ENCODE measurements at places on chromosomes 2 and 18.
A peak's percentile ranks its signal among the peaks of the same experiment; 100 is the strongest.

GRCh38 chr18:29154196-29154757, 977.3 kb upstream of the CDH2 start:
- peak; percentile 54 for DNase-seq

GRCh38 chr2:47561906-47562305, 158.9 kb downstream of the MSH2 start:
- no peak for DNase-seq

GRCh38 chr18:50341443-50341842, 33.4 kb upstream of the SKA1 start:
- DNase-seq: no peak

- DNase-seq: peak; percentile 34
Observed at GRCh38 chr2:96202152-96202854, 6.3 kb downstream of the STARD7 start.

DNA sequence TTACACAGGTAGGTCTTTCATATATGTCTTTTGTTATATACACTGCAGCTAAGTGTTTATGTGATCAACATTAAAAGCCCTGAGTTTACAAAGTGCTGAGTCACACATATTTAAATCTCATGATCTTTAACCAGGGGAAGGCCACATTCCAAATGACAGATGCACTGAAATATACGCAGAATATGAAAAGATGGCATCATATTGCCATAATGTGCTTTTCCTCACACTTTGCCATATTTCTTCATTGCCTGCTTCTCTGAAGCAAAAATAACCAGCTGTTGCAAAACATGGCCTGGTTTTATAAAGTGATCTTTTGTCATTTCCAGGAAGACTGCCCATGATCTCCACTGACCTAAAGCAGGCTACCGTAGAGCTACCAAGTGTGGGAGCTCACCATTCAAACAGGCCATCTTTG, 93.5 kb upstream of the MAPRE2 start:
- DNase-seq: peak; percentile 53

- DNase-seq: no peak
Observed at GRCh38 chr18:79274823-79275222, 120.9 kb upstream of the NFATC1 start.

- peak; percentile 52 for DNase-seq
Observed at GRCh38 chr18:74836296-74837139, 238.8 kb downstream of the ZNF407 start.

DNA sequence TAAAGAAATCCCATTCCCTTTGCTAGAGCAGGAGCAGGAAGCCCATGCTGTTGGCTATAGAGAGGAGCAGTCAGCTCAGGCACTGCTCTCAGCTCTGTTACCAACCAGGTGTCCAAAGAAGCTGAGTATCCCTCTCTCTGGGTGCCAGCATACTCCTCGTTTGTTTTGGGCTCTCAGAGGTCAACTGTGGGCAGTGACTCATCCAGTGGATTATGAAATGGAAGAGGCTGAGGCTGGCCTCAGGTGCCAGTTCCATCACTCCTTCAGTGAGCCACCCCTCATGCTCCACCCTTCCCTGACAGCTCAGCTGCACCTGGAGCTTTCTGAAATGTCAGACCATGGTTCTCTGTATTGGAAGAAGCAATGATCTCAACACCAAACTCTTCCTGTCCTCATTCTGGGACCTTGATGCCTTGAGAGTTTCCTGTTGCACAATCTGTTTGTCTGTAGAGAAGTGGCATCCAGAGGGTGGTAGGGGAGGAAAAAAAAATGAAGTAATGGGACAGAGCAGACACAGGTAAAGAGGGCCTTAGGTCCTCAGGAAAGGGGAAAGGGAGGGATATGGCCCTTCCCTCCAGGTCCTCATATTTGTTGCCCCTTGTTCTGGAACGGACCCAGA, 31.2 kb upstream of the EN1 start:
- DNase-seq: no peak

- DNase-seq: no peak
Observed at GRCh38 chr18:6174983-6175745, 239.5 kb downstream of the L3MBTL4 start.

- DNase-seq: peak; percentile 17
Observed at GRCh38 chr2:218383892-218384519, 1.9 kb downstream of the SLC11A1 start.

- DNase-seq: peak; percentile 66
Observed at GRCh38 chr2:232372231-232373208, 6.0 kb upstream of the ALPP start.

- DNase-seq: no peak
Observed at GRCh38 chr2:159882130-159882745, 84.2 kb upstream of the CD302 start.

DNA sequence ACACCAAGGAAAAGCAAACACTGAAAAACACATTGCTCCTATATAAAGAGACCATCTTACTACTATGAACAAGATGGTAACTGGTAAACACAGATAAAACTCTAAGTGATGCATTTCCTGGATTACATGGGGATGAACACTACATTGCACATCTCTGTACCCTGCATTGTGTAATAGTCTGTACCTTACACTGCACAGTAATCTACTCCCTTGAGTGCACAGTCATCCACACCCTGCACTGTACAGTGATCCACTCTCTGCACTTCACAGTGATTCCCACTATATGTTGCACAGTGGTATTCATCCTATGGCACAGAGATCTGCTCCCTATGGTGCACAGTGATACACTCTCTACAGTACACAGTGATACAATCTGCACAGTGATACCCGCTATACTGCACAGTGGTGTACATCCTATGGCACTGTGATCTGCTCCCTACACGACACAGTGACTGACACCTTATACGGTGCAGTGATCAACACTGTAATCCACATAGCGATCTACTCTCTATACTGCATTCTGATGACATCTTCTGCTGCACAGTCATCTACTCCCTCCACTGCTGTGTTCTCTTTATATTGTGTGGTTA, 462.2 kb upstream of the RGPD4 start:
- no peak for DNase-seq

- DNase-seq: no peak
Observed at GRCh38 chr2:226767056-226767813, 32.4 kb downstream of the IRS1 start.

- no peak for DNase-seq
Observed at GRCh38 chr2:160208655-160209515, 8.8 kb upstream of the ITGB6 start.

- DNase-seq: no peak
Observed at GRCh38 chr2:97979904-97980303, 15.8 kb downstream of the TMEM131 start.

DNA sequence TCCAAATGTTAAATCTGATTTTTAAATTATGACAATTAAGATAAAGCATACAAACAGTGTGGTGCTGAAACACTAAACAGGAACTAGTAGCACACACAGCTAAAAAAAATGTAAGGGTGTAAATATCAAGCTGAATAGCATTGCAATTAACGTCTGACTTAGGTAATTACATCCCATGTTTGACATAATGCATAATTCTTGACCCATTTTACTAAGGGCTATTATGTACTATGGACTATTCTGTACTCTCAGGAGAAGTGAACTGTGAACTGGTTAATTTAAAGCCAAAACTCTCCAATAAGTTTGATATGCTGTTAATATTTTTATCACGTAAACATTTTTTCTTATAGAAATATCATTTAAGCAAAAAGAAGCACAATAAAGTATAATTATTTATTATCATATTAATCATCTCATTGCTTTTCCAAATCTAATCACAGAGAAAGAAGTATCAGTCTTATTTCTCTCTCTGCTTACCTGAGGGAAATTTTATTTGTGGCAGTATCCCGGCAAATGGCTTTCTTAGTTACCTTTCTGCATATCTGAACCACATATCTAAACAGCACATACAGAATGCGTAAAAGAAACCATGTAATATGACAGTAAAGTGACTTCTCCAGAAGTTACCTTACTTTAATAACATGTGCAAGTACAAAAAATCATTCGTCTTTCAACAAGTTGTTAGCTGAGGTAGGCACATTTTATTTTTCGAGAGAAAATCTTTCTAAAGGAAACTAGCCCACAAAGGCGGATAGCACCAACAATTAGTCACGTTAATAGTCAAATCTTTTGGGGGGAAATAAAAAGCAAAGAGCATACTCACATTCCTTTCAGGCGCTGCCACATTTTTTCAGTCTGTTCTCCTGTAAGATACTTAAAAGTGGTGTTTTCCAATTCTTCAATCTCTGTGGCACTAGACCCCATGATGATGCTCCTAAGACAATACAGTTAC, 94.9 kb upstream of the PDE1A start:
- peak; percentile 4 for DNase-seq

- DNase-seq: no peak
Observed at GRCh38 chr18:40698129-40698528, 1256.9 kb upstream of the PIK3C3 start.

DNA sequence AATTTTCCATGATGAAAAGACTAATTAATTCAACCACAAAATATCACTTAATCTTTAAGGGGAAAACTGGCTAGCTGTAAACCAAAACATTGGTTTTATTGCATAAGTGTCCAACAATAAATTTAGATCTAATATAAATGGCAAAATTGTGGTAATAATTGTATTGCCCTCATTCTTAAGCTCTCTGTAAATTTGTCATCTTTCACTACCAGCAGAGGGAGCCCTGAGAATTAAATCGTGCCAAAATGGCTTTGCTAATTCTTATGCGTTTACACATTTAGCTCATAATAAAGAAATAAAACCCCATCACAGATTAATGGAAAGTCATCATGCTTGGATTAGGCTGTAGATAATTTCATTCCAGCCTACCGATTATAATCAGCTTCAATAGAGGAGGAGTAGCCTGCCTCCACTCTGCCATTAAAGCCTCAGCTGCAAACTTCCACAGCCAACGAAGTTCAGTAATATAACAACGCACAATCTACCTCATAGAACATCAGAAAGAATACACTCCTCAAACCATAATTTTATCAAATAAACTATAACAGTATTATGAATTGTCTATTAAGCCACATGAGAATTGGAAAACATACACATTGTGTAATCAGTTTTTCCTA, 70.0 kb upstream of the ATP5MC3 start:
- peak; percentile 37 for DNase-seq

GRCh38 chr2:145984580-145984979, 1464.7 kb upstream of the ZEB2 start:
- peak; percentile 60 for DNase-seq

- DNase-seq: peak; percentile 12
Observed at GRCh38 chr18:79092874-79093273, 23.7 kb downstream of the ATP9B start.

GRCh38 chr18:48811401-48811800, 139.4 kb downstream of the SMAD7 start:
- no peak for DNase-seq

DNA sequence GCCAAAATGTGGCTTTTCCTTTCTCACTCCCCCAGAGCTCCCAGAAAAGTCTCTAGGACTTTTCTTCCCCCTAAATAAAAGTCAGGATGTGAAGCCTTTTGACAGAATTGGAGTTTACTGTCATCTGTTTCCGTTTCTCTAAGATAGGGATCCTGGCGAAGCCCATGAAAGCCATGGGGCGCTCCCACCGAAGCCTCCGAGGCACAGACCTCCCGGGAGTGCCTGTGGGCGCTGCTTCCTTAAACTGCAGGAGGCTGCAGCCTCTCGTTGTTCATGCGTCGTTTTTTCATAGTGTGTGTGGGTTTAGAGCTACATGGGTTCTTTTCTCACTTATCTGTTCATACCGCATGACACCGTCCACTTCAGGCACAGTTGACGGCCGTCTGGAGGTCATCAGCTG, 56.8 kb downstream of the ASAP2 start:
- DNase-seq: no peak

DNA sequence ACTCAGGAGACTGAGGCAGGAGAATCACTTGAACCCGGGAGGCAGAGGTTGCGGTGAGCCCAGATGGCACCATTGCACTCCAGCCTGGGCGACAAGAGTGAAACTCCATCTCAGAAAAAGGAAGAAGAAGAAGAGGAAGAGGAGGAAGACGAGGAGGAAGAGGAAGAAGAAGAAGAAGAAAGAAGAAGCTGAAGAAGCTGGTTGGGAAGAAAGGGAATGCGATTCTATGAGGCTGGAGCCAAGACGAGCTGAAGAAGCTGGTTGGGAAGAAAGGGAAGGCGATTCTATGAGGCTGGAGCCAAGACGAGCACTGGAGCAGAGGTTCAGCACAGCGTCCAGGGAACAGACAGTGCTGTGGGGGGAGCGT, 30.3 kb upstream of the TAF1B start:
- DNase-seq: no peak

DNA sequence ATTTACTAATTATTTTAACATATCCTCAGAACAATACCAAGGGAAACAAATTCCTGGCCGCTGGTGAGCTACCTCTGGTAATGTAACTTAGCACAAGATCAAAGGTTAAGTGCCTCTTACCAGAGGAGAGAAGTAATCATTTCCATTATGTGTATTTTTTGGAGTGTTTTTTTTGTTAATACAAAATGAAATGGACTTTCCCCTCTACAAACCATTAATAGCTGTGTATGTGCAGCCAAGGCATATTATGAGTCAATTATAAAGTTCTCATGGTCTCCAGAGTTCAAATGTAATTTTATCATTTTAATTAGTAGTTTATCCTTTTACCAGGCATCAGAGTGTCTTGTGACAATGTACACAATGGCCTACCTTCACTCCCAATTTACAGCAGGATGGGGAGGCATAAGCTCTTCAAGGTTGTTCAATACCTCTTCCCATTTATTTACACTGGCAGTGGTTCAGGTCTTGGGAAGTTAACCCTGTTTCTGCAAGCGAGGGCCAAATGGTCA, 242.2 kb downstream of the TGIF1 start:
- DNase-seq: no peak

GRCh38 chr2:82996217-82996616, 1462.9 kb downstream of the SUCLG1 start:
- DNase-seq: no peak
